Caki2 (cell line): ENCODE measurements at places on chromosomes 2 and 18.
A peak's percentile ranks its signal among the peaks of the same experiment; 100 is the strongest.

DNA sequence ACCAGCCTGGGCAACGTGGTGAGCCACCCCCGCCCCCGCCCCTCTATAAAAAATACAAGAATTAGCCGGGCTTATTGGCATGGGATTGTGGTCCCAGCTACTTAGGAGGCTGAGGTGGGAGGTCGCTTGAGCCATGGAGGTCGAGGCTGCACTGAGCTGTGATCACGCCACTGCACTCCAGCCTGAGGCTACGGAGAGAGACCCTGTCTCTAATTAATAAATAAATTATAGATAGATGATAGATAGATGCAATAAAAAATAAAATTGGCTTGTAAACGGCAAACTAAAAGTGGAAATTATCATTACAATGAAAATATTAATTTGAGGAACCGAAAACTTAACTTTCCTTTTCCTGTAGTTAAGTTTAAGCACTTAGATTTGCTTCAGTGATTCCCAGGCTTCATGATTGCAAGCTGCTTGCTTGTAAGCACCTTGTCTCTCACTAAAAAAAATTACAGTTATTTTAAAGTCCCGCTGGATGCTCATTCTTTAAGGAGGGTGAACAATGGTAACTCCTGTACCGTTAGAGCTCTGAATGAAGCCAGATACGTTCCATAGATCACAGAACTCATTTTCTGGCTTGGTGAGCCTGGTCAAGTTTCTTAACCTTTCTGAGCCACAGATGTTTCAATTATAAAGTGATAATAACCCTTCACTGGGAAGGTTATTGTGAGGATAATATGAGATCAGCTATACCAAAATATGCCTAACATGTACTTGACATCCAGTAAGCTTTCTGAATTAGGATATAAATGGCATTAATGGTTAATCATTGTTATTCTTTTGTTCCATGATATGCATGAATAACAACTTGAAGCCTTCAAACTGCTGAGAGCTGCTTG, 9.3 kb upstream of the NARS1 start:
- peak; percentile 28 for DNase-seq

GRCh38 chr18:23864624-23865023, 149.9 kb upstream of the TTC39C start:
- DNase-seq, result no peak

DNA sequence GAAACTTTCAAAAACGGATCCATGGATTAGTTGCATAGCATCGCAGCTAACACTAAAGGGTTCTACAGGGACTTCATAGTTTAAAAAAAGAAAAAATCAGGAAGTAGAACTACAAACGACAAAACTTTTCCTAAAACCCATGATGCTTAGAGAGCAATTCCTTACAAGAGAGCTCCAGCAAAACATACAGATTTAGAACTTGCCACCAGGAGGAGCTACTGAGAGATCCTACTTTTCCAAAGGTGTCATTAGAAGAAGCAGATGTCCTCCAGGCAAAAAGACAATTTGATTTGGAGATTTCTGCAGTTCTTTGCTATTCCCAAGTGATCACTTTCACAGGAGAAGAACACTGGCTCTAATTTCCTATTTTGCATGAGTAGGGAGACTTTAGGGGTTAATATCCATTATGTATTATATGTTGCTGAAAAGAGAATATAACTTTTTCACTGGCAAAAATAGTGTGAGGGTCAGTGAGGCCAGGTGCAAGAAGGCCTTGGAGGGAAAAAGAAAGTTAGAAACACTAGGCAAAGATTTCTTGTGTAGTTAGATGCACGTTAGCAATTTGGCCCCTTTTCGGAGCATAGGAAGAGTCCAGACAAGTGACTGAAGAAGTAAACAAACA, 436.2 kb downstream of the SUCLG1 start:
- peak; percentile 40 for DNase-seq

DNA sequence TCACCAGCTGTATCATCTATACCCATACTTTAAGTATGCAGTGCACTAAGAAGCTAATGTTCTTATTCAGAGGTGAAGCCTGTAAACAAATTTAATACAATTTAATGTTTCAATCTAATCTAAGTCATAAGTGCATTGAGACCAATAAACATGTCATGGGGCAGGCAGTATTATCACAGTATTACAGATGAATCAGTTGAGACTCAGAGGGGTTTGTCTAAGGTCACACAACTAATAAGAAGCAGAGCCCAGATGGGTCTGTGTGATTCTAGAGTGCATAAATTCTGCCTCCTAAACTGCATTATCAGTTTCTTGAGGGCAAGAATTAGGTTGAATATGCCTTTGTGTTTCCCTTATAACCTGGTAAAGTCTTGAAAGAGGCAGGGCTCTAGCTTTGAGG, 140.9 kb upstream of the RNF152 start:
- no peak for DNase-seq

DNA sequence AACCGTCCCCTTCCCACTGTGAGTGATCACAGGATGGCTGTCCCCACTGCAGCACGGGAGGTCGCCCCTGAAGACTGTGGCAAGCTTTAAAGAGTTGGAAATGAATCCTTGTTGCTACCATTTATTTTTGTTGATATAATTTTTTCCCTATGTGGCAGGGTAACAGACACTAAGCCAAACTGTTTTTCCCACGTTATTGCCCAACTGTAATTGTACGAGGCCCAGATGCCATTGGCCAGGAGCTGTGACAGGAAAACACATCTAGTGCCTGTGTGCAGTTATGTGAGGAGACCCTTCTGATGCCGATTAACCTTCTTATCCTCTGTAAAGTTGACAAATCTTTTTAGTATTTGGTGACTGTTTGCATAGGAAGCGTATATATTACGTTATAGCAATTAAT, 44.2 kb downstream of the MRPS9 start:
- DNase-seq, result no peak

DNA sequence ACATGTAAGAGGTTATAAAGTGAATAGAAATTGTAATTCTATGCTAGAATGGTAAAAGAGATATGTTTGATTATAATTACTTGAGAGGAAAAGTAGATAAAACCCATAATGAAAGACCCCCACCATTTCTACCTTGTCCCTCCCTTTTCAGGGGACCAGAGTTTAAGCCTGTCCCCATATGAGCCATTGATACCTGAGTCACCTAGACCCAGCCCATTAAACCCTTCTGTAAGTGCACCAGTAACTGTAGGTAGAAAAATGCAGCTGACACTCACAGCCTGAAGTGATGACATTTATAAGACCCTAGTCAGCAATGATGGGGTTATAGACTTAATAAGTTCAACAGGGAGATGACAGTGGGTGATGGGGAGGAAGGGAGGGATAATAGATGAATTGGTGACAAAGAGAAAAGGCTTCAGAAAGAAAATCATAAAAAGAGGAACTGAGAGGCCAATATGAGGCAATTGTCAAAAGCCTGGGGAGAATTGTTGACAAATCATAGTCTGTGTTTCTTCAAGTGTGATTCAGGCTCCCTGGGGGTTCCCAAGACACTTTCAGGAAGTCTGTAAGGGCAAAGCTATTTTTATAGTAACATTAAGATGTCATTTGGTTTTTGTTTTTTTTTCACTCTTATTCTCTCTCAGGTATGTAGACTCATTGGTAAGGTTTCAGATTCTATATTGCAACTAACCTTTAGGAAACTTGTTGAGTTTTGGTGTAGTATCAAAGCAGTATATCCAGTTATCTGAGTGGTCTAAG, 544.2 kb downstream of the SATB2 start:
- no peak for DNase-seq

DNA sequence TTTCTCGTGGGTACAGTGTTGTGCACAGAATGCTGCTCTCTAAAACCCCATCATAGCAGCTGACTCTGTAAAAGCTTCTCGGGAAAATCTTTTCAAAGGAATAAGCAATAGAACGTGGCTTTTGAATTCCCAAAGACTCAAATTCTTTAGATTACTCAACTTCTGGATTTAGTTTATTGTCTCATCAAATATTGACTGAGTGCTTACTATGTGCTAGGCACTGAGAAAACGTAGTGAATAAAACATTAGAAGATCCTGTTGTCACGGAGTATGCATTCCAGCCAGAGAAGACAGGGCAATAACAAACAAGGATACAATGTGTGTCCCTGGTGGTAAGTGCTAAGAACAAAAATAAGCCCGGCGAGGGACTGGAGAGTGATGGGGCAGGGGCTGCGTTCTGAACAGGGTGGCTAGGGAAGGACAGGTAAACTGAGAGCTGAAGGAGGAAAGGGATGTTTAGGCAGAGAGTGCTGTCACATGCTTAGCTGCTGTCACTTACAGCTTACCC, 178.2 kb upstream of the SIX3 start:
- no peak for DNase-seq

DNA sequence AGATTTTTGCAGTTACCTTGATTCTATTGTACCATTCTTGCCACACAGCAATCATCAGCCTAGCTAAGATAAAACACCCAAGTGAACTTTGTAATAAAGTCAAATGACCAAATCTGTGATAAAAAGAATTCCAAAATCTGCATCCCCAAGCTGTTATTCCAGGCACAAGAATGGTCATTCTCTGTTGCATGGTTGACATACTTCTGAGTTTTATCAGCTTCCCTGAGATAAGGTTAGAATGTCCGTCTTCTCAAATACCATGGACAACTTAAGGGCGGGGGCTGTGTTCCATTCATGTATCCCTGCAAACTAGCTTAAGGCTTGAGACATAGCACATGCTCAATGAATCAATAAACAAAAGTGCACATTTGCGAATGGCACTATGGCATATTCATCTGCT, 8.1 kb upstream of the BMP10 start:
- DNase-seq, result no peak

GRCh38 chr2:29253-29652, 17.1 kb downstream of the FAM110C start:
- DNase-seq, result no peak

DNA sequence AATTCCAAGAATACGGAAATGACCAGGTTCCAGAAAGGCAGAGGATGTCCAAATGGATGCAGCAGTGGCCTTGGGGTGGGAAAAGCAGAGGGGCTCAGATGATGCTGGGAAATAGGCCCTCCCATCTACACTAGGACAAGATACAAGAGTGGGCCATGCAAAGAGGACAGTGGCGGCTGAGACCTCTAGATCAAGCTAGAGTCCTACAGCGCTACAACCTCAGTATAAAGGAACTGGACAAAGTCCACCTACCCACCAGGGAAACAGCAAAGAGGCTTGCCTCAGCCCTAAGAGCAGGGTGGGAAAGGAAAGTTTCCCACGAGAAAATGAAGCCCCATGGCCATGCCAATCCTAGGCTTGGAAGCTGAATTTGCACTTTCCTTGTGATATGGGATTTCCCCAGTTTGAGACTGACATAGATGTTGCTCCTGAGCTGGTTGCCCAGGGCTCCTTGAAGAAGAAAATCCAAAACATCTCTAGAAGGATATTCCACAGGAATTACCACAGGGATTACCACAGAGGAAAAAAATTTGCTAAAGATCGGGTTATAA, 282.2 kb downstream of the MREG start:
- DNase-seq, result no peak
